ENCODE measurements at places on chromosomes 1 and 21.

- no peak for DNase-seq
Observed at GRCh38 chr1:202165267-202165941, 5.0 kb upstream of the PTPN7 start.

- DNase-seq, result no peak
Observed at GRCh38 chr1:152148981-152149380, 10.0 kb downstream of the RPTN start.

DNA sequence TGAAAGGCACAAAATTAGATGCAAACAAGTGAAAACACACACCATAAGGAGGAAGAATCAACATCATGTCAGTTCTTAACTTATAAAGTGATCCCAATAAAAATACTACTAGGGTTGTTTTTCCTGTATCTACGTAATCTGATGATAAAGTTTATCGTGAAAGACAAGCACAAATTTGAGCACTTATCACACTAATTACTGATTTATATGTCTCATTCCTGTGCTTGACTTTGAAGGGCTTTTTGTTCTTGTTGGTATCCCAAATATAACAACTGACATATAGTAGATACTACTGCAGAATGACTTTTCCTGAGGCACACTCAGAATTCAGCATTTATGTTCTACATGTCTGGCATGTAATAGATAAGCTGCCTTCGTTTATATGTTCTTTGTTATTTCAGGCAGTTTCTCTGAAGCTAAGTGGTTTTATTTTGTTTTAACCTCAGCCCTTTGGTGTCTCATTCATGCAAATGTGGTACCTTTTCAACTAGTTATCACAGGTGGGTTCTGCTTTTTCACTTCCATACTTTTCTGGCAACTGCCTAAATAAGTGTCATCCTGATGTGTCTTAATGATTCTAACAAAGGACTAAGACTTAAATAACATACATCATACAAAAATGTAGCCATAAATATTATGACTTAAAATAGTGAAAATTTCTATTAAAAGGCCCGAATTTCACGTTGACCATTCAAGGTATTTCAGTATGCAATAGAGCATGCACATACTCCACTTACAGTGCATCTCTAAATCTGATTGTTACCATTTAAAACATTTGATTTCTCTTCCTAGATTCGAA is 73.2 kb downstream of the LRRC8C start:
- no peak for DNase-seq

DNA sequence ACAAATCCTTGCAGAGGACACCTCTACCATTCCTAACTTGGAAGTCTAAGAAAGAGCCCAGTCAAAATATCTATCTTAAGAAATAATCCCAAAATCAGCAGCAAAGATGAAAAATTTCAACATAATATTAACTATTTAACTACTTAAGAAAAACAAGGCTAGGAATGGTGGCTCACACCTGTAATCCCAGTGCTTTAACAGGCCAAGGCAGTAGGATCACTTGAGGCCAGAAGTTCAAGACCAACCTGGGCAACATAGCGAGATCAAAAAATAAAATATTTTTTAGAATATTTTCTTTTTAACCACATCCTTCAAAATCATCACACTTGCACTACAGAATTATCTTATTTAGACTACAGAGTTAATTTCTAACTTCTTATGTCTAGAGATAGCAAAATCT is 4.9 kb downstream of the CNN3 start:
- DNase-seq, result no peak

- peak; percentile 51 for DNase-seq
Observed at GRCh38 chr1:232635778-232636356, 5.9 kb upstream of the SIPA1L2 start.

DNA sequence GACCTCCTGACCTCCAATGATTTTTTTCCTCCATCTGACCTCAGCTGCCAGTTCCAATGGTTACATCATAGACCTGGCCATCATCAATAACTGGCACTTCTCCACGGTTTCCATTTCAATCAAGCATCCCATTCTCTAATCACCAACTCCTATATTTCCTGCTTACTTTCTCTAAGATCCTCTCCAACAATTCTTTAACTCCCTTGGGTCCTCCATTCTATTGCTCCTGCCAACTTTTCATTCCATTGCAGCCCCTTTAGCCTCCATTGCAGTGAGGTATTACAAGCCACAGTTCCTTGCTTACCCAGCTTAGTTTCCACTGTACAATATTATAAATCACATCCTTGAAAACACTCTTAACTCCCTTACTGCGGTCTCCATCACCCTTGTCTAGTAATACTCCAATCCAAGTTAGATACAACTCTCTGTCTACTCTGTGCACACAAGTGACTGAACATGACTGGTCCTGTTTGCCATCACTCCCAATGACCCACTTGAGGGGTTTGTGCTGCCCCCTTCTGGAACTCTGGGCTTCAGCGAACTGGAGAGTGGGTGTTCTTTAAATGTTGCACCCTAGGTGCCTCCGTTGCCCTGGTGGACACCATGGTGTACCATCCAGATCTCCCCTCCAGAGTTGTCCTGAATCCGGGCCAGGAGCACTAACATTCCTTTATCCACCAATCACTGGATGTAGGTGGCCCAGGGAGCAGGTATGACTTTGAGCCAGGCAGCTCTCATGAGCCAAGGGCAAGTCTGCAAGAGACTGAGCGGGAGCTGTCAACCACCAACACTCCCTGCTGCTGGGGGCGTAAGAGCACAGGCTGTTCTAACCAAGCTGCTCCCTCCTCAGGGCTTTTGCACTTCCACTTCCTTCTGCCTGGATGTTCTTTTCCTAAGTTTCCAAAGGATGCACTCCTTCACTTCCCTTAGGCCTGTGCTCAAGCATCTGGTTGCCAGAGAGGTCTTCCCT is 3.7 kb upstream of the FNDC7 start:
- no peak for DNase-seq

- DNase-seq, result no peak
Observed at GRCh38 chr1:2091611-2092604, 41.7 kb downstream of the PRKCZ start.

DNA sequence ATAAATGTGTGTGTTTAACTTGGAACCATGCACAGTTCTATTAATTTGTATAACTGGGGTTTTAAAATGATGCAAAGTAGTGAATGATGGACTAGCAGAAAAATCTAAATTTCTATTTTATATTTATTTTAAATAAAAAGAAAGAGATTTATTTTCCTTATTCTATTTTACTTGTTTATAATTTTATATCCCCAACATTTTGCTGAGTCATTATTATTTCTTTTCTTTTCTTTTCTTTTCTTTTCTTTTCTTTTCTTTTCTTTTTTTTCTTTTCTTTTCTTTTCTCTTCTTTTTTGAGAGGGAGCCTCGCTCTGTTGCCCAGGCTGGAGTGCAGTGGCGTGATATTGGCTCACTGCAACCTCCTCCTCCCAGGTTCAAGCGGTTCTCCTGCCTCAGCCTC is 395.0 kb upstream of the NCAM2 start:
- no peak for DNase-seq

- no peak for DNase-seq
Observed at GRCh38 chr1:87299661-87300060, 29.0 kb upstream of the LMO4 start.

DNA sequence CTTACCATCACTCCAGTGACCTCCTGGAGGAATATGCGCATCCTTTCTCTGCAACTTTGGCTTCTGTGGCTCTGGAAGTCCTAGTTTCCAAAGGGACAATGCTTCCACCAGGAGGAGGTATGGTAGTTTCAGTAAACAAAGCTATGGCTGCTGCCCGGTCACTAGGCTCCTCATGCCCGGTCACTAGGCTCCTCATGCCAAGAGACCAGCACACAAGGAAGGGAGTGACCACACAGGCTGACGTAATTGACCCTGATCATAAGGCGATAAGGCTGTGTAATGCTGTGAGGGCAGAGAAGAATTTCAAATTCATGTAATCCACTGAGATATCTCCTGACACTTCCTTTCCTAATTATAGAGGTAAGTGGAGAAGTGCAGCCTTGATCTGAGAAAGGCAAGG is 102.9 kb downstream of the DTL start:
- DNase-seq, result no peak

GRCh38 chr1:201190005-201190404 is 619 bp upstream of the IGFN1 start:
- DNase-seq, result no peak

GRCh38 chr21:44379991-44380865 is 26.8 kb downstream of the TRPM2 start:
- no peak for DNase-seq

GRCh38 chr1:53371851-53372250 is 44.0 kb upstream of the LRP8 start:
- DNase-seq, result no peak

- DNase-seq, result no peak
Observed at GRCh38 chr1:48039088-48040054, 42.2 kb upstream of the TRABD2B start.

GRCh38 chr1:33234131-33234530 is 22.2 kb upstream of the ZNF362 start:
- no peak for DNase-seq

DNA sequence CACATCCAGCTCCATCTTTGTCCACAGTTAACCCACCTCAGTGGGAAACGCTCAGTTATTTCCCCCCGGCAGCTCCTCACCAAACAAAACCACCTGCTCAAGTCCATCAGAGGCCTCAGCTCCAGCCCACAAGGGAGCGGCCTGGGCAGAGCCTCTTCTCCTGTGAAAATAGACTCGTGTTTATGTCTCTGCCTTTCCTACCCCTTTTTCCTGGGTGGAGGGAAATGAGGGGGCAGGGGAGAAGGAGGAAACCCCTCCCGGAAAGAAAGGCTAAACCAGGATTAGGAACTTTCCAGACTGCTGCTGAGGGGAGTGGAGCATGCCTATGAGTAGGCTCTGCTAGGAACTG is 81.6 kb downstream of the PAX7 start:
- DNase-seq, result no peak

DNA sequence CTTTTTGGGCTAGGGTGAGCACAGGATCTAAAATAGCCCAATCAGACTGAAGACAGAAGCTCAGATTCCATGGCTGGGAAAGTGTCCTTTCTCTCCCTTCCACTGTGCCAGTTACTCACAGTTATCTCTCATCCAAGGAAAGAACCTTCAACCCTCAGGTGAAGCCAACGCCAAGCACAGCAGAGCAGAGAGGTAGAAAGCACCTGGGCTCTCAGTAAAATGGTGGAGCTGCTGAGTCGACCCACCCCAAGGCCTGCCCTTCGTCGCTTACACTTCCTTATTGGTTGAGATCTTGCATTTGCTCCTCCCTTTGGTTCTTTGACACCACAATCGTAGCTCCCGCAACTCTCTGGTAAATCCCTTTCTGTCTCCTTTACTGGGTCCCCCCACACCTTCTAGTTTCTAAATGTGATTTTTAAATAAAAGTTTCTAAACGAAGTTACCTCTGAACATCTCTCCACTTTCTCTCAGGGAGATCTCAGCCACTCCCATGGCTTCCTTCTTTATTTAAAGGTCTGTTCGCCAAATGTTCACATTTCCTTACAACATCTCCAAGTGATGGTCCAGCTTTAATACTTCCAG is 27.5 kb upstream of the SLC30A1 start:
- DNase-seq, result no peak

DNA sequence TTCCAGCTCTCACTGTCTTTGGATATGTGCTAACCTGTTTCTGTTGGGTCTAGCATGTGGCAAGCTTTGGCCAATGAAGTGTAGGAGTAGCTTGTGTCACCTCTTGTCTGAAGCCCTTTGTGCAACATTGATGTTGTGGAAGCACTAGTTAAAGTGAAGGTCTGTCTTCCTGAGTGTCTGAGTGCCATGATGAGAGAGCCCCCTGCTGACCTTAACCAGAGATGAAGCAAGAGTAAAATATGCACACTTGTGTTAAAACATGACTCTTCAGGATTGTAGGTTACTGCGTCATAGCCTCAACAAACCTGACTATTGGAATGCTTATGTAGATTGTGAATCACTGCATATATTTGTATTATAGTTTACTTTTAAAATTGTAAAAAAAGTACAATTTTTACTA is 103.7 kb downstream of the NCAM2 start:
- peak; percentile 44 for DNase-seq

- DNase-seq, result no peak
Observed at GRCh38 chr1:2363847-2364513, 27.4 kb downstream of the MORN1 start.
